Osteocyte (in vitro differentiated cells): ENCODE measurements at places on chromosomes 11 and 22. TPM values are rescaled to one million over a fixed set of nuclear protein-coding genes. Genes with fewer than 3 reads are reported as not detected.

The BATF2 gene
- total RNA-seq, result not detected in 2 replicates

The C11orf87 gene
- 8.6 and 9.0 TPM in 2 replicates for total RNA-seq

The SLC37A4 gene
- 15.6 and 16.3 TPM in 2 replicates for total RNA-seq

DNA sequence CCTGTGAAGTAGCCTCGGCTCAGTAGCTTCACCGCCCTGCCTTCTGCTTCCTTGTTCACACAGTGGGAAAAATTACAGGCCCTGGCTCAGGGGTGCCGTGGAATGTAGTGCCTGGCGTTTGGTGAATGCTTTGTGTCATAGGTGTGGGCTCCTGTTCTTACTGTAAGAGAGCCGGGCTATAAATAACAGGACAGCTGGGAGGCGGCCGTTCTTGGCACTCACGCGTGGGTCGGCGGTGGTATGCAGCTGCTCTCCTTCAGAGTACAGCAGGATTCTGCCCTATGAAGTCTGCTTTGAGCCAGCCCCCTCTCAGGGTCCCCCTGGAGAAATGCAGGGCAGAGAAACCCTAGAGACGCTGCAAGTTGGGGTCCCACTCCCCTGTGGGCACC is 84.2 kb downstream of the CTTN start:
- no peak for DNase-seq

- no peak for DNase-seq
Observed at GRCh38 chr11:44915621-44916020, 35.1 kb downstream of the TP53I11 start.

DNA sequence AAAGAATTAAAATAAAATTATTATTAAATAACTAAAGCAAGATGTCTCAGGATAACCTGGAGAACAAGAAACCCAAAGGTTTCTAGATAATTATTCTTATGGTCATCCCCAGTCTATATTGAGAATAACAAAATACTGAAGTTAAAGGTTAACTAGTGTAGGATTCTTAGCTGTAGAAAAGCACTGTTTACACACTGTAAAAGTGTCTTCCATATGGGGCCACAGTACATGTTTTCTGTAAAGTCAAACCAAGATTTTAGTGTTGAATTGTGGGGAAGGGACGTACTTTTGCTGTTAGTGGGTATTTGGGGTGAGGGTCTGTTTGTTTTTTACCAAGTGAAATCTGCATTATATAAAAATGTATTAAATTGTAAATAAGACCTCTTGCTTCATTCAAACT is 47.5 kb upstream of the SOX6 start:
- no peak for DNase-seq

DNA sequence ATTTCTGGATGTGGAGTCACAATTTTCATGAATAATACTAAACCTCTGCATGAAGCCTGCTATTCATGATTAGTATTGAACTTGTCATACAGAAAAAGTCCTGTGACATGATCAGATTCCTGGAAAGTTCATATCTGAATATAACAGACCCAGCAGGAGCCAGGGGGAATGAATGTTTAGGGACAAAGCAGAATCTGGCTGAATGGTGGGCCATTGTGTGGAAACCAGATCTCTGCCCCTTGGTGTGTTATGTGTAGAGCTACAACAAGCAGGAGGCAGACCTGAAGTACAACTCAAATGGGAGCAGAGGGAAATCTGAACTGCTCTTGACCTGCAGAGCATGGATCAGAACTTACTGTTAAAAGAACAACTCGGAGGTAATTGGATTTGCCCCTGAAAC is 30.3 kb downstream of the KREMEN1 start:
- DNase-seq, result no peak

GRCh38 chr11:78575478-78575877 is 814 bp upstream of the NARS2 start:
- DNase-seq, result no peak

DNA sequence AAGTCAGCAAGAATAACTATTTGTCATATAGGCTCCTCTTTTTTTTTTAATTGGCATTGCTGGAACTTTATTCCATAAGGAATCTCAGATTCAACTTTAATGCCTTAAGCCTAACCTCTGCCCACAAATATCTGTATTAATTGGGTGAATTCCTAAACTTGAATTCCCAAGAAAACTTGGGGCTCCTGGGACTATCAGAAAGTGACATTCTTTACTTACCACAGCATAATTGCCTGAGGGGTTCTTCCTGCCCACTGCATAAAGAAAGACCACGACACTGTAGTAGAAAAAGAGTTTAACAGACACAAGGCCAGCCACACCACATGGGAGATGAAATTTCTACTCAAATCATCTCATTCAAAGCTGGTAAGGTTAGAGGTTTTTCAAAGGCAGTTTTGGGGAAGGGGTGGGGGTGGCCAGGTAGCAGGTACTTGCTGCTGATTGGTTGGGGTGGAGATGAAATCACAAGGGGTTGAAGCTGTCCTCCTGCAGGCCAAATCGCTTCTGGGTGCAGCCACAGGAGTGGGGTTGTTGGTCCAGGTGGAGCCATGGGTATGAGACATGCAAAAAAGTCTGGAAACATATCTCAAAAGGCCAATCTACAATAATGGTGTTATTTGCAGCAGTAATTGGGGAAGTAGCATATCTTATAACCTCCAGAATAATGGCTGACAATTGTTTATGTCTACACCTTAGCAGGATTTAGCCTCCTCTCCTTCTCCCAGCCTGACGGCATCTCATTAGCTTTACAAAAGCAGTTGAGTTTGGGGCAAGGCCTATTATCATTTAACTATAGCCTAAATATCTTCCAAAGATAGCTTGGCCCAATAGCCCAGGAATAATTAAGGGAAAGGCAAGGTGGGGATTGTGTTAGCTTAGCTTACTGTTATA is 4.8 kb upstream of the NLRP10 start:
- no peak for DNase-seq

DNA sequence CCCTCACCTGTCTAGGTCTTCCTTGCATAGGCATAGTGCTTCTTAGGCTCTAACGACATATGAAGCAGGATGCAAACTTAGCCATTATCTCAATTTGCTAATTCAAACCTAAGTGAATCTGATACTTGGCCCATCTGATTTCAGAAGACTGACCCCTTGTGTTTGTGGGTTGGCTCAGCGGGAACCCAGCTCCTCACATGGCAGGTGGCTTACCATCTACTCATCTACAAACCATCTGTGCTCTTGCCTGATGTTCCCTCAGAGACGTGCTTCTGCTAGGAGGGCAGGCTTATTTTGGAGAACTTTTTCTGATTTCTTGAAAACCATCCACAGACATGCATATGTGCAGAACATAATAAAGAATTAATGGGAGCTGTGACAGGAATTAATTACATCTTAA is 15.2 kb downstream of the ELMOD1 start:
- DNase-seq, result no peak

GRCh38 chr11:111922803-111923202 is 4.1 kb downstream of the C11orf52 start:
- DNase-seq, result no peak

DNA sequence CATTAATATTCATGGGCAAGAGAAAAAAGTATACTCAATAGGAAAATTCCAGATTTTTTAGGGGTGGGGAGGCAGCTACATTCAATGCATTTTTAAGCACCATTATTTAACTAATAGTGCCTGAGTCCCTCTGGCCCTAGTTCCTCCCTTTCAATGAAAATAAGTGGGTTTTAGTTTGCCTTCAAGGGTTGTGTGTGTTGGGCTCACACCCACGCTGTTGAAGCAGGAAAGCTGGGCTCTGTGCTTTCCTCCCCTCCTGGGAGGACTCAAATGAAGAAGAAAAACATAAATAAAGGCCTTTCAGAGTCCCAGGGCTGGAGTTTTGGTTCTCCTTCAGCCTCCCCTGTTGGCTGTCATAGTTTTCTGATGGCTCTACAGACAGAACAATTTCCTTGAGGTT is 366.2 kb downstream of the MIAT start:
- no peak for DNase-seq

- no peak for DNase-seq
Observed at GRCh38 chr11:64223001-64223651, 2.9 kb downstream of the TRPT1 start.

DNA sequence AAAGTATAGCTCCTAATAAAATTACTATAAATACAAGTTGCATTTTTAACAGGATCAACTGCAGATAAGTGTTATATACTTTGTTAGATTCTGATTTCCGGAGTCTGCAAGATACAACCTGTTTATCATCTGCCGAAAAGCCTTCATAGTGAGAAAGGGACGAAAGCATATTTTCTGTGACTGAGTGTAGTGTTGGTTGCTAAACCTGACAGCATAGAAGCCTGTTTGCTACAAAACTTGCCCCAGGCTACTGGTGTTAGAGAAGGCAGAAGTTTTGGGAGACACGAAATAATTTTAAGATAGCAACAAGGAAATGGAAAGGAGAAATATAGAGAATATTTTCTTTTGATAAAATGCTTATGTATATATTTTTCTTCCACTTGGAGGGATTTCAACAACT is 243.5 kb upstream of the NARS2 start:
- DNase-seq, result no peak

GRCh38 chr22:37557321-37558001 is 2.8 kb upstream of the CDC42EP1 start:
- DNase-seq, result no peak

DNA sequence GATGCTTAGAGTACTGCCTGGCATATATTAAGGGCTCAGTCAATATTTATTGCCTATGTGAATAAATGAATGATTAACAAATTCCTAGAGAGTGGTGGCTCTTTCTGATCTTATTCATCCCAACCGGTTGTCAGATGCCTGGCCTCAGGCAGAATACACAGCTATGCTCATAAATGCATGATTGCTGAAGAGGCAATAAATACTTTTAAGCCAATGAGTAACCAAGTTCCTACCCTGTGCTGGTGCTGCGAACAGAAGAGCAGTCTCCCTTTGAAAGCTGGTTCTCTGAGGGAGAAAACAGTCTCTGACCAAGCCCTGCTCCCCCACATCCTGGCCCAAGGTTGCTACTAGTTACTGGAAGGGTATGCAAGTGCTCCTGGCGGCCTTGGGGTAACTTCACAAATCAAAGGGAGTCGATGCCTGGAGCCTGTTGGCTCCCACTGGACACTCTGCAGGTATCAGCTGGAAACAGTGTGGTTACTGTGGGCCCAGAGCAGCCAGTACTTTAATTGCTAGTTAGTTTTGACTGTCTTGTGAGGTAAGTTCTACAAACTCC is 2.8 kb downstream of the USH1C start:
- no peak for DNase-seq
